ENCODE measurements at places on chromosomes 11 and 22.

DNA sequence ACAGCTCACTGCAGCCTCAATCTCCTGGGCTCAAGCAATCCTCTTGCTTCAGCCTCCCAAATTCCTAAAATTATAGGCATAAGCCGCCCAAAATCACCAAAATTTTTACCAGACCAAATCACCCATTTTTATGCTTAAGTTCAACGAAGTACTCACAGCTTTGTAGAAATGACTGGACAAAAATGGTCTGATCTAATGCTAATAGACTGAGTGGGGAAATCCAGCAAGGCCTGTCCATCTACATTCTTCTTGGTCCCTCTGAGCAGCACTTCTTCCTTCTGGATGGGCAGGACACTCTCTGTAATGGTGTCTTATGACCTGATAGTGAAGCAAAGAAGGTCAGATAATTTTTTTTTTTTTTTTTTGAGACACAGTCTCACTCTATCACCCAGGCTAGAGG is 18.7 kb upstream of the OR6X1 start:
- DNase-seq, result no peak

GRCh38 chr11:110177086-110177456 is 83.9 kb downstream of the ZC3H12C start:
- DNase-seq, result no peak

GRCh38 chr11:36499315-36499714 is 10.8 kb downstream of the TRAF6 start:
- DNase-seq, result no peak

DNA sequence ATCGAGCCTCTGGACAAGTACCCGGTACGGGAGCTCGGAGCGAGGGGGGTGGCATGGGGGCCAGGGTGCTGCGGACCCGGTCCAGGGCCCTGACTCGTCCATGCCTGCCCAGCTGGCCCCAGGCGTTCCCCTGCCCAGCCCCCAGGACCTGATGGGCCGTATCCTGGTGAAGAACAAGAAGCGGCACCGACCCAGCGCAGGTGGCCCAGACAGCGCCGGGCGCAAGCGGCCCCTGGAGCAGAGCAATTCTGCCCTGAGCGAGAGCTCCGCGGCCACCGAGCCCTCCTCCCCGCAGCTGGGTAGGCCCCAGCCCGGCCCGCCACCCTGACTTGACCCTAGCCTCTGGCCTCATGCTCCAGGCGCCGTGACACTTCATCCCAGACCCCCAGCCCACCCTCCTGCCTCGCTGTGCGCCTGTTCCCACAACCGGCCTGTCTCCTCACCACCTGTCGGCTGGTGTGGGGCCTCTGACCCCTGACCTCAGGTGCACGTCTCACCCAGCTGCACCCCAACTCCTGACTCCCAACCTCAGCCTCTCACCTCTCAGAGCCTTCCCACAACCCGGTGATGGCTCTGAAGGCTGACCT is 7.7 kb downstream of the PLCB3 start:
- no peak for DNase-seq

DNA sequence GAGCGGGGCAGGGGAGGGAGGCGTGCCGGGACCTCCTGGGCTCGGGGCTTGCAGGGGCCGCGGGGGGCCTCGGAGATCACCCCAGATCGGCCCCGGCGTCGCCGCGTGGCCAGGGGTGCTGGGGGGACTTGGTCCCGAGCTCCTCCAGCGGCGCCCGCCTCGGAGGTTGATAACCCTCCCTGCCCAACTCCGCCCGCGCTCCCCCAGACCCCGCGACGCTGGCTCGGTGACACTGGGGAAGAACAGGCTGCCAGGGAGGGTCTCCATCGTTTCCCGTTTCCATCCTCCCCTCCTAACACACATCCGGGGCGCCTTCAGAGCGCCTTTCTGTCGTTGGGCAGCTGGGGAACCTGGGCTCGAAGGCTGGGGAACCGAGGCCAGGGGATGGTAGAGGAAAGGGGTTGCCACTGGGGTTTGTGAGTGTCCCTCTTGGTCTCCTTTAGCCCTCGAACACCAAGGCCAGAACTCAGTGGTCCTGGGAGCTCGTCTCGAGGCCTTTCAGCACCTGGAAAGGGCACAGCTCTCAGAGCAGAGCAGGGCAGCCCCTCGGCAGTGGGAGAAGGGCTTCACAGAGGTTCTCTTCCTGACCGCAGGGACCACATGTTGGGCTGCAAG is 431 bp downstream of the SLC37A2 start:
- no peak for DNase-seq
